ENCODE measurements at places on chromosomes 13 and 19.

- DNase-seq, result no peak
Measured at GRCh38 chr13:97133955-97134354, 88.2 kb upstream of the MBNL2 start.

DNA sequence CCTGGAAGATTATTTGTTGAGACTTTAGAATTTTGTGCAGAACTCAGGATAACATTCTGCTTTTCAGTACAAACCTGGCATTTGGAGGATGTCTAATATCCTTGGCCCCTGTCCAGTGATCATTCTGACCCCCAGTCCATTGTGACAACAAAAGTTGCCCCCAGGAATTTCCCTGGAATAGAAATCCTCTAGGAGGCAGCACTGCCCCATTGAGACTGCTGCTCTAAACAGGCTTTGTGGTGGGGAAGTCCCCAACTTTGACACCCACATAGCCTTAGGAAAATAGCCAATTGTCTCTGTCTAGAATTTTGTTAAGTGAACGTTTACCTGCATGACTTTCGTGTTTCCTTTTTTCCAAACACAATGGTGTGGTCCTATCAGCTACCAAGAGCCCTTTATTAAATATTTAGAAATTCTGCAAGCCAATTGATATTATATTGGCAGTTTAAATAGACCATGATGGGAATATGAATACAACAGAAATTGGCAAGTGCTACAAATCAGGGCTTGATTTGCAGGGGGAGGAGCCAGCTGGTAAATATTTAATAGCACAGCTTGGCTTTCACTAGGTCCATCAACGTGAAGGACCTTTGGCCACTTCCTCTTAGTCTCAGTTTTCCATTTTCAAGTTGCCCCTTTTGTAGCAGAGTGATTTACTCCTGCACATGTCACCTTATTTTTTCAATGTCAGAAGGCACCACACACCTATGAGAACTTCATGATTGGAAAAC lies 451.7 kb downstream of the EFNB2 start:
- no peak for DNase-seq

DNA sequence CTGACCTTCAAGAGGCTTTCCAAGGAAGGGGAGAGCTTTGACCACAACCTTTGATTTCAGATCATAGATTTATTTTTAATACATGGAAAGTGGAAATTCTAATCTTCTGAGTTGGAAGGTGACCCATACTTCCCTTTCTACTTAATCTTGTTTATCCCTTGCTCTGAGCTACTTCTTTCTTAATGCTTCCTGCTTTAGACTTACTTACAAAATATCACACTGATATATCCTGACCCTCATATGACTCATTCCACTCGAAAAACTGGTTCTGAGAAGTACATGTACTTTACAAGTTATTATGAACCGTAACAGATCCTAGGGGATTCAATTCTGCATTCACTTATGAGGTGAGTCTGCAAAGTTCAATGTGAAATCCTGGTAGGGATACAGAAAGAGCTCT lies 76.2 kb upstream of the IRS2 start:
- peak; percentile 86 for DNase-seq

GRCh38 chr19:3423183-3423829 lies 56.9 kb downstream of the NFIC start:
- no peak for DNase-seq

DNA sequence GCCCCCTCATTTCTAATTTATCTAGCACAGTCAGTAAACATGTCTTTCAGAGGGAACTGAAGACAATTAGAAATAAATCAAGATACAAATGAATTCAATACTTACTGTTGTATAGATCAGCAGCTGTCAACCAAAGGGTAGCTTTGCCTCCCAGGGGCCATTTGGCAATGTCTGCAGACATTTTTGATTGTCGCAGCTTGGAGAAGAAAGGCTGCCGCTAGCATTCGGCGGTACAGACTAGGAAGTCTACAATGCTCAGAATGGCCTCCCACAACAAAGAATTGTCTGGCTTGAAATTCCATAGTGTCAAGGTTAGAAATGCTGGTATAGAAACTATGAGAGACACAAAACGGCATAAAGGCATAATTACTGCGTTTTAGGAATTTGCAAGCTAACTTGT lies 91.6 kb downstream of the RGCC start:
- no peak for DNase-seq

DNA sequence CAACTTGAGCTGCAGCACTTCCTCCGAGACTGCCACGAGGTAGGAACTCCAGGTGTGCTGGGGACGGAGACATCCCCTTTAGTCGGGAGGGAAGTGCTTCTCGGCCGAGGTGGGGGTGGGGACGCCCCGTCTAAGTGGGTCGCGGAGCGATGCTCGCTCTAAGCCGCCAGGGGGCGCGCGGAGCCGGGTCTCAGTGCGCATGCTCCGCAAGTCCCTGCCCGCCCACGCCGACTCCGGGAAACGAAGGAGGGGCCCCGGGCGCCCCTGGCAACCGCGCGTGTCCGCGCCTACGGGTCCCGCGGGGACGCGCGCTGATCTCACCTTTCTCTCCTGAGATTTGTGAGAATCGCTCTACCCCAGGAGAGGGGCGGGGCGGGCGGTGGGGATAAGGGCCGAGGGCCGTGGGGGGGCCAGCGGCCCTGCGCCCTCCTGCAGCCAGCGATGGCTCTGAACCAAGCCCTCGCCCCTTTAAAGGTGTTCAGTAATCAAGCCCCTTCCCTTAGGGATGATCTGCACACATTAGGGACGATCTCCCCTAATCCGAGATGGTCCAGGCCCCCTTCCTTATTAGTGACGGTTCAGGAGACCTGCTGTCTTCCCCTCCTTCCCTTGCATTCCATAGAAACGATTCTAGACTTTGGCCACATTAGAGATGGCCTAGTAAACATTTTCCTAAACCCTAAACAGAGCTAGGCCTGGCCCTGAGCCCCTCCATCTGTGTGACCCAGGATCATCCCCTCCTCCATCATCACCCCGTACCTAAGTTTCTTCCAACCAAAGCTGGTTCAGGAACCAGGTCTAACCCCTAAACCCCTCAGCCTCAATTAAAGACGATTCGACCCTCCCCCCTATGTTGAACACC lies 47.3 kb upstream of the SHKBP1 start:
- DNase-seq, result peak; percentile 81

- no peak for DNase-seq
Measured at GRCh38 chr13:84137292-84137691, 255.0 kb upstream of the SLITRK1 start.

GRCh38 chr19:30064771-30065494 lies 122.9 kb downstream of the URI1 start:
- DNase-seq, result no peak

GRCh38 chr19:51063664-51064063 lies 1.2 kb downstream of the KLK13 start:
- DNase-seq, result no peak

GRCh38 chr13:97367016-97367822 lies 66.8 kb upstream of the RAP2A start:
- peak; percentile 58 for DNase-seq

GRCh38 chr13:24788538-24788937 lies 24.6 kb downstream of the RNF17 start:
- DNase-seq, result peak; percentile 27

- no peak for DNase-seq
Measured at GRCh38 chr13:75724752-75725517, 88.8 kb downstream of the LMO7 start.

- DNase-seq, result no peak
Measured at GRCh38 chr19:18366021-18366435, 19.9 kb upstream of the GDF15 start.

GRCh38 chr19:49749771-49750170 lies 13.3 kb downstream of the TSKS start:
- DNase-seq, result no peak

DNA sequence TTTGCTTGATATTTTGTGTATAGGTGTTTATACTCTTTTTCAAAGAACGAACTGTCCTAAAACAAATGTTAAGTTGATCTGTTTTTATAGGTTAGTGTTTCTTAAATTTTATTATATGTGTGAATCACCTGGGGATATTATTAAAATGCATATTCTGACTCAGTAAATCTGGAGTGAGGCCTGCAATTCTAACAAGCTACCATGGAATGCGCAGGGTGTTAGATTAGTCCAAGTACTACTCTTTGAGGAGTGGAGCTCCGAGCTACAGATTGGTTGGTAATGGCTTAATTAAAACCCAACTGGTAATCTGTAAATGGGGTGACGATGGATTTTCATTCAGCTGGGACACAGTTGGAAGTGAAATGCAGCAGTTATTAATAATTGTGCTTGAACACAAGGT lies 214.1 kb upstream of the UFM1 start:
- DNase-seq, result no peak

DNA sequence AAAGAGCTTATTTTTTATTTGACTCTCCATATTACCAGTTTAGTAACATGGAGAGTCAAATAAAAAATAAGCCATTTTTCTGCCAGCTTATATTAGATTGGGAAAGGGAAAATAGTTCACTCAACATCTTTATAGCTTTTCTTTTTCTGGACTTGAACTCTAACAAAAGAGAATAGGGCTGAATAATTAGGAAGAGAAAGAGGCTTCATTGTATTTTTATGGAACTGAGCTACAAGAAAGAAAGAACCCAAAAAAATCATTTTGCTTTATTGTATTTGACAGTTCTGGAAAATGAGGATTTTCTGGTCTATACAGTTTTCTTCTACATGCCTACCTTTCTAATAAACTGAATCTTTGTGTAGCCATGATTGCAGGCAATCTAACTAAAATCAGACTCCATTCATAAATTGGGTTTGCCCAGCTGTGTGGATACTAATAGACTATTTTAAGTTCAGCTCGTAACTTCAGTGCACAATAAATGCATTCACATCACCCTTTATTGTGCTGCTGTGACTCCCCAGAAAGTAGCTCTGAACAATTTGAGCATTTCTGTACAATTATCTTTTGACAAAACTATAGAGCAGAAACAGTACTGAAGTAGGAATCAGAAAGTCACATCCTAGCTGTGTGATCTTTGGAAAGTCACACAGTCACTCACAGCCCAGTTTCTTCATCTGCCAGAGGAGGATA lies 115.3 kb downstream of the STOML3 start:
- no peak for DNase-seq

DNA sequence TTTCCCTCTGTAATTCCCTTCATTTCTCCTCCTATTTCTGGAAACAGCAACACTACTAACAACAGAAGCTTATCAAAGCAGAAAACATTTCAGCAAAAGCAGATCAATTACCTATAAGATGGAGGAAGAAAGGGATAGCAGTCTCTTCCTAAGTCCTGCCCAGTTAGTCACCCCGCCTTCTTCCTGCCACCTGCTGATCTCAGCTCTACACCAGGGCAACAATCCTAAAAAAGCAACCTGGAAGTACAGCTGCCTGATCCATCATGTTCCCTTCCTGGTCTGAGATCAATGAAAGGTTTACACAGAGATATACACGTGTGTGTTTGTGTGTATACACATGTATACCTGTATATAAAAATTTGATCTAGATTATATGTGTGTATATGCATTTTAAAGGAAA lies 59.4 kb downstream of the TSC22D1 start:
- DNase-seq, result no peak

GRCh38 chr13:76912476-76912875 lies 26.3 kb upstream of the KCTD12 start:
- no peak for DNase-seq

DNA sequence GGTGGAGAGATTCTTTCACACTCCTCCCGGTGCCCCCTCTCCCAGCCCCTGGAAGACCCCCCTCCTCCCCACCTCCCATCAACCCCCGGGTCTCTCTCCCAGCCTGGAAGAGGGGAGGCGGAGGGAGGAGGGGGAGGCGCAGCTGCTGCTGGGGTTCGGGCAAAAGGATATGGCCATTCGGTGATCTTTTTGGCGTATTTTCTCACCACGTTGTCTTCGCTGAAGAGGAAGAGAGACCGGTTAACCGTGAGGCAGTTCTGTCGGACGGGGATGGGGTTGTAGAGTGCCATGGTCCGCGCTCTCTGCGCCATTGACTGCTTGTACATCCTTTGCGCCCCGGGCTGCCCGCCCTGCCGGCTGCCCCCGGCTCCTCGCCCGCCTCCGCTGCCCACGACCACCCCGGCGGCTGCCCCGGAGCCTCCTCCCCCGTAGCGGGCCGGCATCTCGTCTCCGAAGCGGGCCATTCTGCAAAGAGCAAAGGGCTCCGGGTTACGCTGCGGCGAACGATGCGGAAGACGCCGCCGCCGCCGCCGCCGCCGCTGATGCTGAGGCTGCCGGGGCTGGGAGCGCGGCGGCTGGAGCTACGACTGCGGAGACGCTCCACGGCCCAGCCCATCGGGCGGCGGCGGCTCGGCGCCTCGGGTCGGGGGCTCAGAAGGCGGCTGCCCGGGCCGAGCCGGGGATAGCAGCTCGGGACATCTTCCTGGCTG lies 363 bp downstream of the CACNA1A start:
- DNase-seq, result no peak

DNA sequence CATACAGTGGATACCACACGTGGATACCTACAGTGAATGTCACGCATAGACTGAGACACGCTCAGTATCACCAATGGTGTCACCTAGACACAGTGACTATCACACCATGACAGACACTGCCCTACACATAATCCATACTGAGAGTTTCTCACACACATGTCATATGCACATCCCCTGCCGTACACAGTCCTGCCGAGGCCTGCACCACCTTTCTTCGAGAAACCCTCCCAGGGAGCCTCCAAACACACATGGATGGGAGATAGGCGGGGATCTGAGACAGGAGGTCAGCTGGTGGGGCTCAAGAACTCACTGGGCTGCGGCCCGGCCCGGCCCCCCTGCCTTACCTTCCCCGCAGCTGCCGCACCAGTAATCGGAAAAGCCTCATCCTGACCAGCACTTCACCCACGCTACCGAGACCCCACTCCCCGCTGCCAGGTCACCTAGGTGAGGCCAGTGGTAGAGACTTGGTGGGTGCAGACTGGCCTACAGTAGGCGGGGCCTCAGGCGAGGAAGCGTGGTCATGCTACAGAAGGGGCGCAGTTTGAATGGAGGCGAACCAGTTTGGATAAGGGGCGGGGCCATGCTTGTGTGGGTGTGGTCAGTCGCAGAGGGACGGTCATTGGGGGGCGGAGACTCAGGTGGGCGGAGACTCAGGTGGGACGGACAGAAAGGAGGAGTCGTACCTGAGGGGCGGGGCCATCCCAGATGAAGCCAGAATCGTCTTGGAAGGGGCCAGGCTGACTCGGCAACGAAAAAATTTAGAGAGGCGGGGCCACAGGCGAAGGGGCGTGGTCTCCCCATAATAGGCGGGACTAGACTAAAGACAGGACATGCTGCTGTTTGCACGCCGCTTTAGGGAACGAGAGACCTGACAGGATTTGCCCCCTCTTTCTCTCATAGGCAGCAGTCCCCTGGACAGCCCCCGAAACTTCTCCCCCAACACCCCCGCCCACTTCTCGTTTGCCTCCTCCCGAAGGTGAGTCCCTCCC lies 2.1 kb downstream of the MAST1 start:
- DNase-seq, result no peak

DNA sequence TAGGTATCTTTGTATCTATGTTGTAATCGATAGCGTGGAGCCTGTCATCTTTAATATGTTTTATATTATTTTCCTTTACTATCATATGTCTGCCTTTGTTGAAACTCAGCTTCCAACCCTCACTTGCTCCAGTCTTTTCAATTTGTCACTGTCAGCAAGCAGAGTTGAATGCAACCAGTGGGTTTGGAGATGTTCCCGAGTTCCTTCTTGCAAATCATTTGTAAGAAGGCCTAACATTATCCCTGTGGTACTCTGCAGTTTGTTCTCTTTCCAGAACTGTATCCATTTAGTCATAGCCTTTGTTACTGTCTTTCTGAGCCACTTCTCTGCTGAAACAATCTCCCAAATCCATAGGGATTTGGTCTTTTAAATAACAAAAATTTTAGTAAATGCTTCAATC lies 41.8 kb downstream of the RNASEH2B start:
- DNase-seq, result peak; percentile 63
